ENCODE measurements at places on chromosomes 12 and 14.

GRCh38 chr12:75959060-75959459 is 72.5 kb downstream of the PHLDA1 start:
- no peak for DNase-seq

- no peak for DNase-seq
These were observed 142.7 kb downstream of the KIF26A start for GRCh38 chr14:104280902-104281767.

- DNase-seq, result no peak
These were observed 235.5 kb upstream of the TBX3 start for GRCh38 chr12:114919479-114919878.

- no peak for DNase-seq
These were observed 25.5 kb downstream of the ITGA7 start for GRCh38 chr12:55682087-55682796.

GRCh38 chr12:96424601-96425000 is 24.4 kb upstream of the CDK17 start:
- no peak for DNase-seq

- peak; percentile 57 for DNase-seq
These were observed 1158.4 kb upstream of the TMEM132C start for GRCh38 chr12:127108360-127109215.

- DNase-seq, result no peak
These were observed 588.7 kb downstream of the CCER1 start for GRCh38 chr12:90366286-90366685.

DNA sequence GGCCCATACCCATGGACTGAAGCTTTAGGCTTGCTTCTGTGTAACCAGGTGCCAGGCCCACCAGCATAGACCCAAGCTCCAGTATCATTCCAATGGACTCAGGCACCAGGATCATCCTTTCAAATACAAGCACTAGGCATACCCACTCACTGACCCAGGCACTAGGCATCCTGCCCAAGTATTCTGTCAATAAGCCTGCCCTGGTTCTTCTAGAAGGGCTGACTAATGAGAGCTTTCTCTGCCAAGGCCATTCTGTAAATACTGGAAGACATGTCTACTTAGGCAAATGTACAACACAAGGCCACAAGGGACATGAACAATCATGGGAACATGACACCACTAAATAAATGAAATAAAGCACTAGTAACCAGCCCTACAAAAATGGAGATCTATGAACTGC is 352.2 kb downstream of the FSCB start:
- no peak for DNase-seq

- DNase-seq, result no peak
These were observed 254.4 kb upstream of the BTG1 start for GRCh38 chr12:92400006-92400405.

DNA sequence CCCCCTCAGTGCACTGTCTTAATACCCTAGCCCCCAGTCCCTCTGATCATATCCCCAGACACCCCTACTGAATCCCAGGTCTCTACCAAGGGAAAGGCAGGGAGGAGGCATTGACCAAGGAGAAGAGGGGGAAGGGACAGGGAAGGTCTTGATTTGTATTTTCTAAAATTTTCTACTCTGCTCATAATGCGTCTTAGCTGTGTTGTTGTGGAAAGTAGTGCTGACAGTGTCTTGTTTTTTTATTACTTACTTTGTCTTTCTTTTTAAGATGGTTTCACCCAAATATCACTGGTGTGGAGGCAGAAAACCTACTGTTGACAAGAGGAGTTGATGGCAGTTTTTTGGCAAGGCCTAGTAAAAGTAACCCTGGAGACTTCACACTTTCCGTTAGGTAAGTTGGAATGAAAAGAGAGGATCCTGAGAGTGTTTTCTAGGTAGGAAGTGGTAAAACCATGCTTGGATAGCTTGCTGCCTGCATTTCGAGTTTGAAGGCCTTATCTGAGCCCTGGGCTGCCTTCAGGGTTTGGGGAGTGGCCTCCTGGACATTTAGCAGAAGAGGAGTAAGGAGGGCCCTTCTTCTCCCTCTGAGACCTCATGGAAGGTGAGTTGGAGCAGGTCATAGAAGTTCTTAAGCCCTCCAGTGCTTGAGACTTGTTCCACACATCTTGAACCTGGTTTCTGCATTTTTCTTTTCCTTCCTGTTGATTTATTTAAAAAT is 27.4 kb downstream of the PTPN11 start:
- no peak for DNase-seq

DNA sequence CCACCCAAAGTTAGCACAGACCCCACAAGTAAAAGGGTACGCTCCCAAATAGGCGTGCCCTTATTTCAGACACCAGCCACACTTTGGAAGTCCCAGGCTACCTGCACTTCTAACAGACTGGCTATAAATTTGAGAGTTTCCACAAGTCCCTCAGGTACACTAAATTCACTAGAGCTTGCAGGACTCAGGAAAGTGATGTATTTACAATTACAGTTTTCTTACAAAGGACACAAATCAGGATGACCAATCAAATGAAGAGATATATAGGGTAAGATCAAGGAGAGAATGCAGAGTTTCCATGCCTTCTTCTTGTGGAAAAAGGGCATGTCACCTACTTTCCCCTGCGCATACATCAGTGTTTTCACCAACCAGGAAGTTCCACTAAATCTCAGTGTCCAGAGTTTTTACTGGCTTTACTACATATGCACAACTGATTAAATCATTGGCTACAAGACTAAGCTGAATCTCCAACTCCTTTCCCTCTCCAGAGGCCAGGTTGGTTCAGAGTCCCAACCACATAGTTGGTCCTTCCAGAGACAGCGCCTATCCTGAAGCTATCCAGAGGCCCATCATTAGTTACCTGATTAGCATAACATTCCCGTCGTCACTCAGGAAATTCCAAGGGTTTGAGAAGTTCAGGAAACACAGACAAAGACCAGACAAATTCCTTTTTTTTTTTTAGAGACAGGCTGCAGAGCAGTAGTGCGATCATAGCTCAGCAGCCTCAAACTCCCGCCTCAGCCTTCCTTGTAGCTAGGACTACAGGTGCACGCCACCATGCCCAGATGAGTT is 84.2 kb downstream of the DENND5B start:
- no peak for DNase-seq

- no peak for DNase-seq
These were observed 3.3 kb downstream of the DLK1 start for GRCh38 chr14:100729982-100730381.

DNA sequence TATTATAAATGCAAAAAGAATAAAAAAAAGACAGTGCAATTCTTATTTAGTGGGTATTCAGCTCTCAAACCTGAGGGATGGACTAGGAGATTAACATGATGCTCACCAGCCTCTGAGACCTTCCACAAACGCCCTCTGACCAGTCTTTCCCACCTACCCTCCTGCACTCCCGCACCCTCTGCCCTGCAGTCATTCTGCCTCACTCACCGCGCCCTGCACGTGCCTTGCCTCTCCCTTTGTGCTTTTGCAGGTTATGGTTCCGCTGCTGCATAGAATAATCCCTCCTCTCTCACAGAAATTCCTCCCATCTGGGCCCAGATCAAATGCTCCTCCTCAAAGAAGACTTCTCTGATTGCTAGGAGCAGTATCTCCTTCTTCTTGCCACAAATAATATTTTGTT is 28.5 kb upstream of the TMCC3 start:
- DNase-seq, result no peak
